ENCODE measurements at places on chromosomes 7 and 10. TPM values are rescaled to one million over a fixed set of nuclear protein-coding genes. Genes with fewer than 3 reads are reported as not detected.

DNA sequence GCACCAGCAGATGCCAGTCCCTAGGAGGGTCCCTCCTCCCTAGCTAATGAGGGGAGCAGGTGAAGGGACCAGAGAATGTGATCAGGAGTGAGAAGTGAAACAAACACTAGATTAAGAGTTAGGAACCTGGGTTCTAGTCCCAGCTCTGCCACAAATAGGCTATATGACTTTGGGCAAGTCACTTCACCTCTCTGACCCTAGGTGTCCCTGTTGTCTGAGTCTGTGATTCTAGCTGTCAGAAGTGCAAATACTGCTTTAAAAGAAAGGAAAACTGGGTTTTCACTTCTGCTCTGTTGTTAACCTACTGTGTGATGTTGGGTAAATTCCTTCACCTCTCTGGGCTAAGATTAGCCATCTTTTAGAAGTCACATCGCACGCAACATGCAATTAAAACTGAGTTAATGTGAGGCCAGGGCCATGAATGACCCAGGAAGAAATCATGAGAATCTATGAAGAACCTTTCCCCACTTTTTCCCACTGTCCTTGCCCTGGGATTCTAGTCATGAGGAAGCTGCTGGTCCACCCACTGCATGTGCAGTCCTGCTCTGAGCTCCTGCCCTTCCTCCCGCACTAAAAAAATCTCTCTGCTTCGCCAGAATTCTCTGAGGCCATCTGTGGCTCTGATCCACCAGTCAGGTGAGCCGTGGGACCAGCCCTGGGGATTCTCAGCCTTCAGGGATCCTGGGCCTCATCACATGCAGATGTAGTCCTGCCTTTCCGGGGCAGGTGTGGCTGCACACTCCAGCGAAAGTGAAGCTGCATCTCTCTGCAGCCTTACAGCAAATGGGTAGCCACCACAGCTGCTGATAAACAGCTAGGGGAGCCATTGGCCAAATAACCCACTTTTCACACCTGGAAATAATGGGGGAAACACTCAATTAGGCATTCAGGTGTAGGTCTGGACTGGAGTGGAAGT is 181.7 kb downstream of the PLXNA4 start:
- ATAC-seq: peak; percentile 29

GRCh38 chr10:29535012-29535777 is 99.6 kb downstream of the SVIL start:
- no peak for ATAC-seq

The ASAH2 gene
- 2.9 TPM for total RNA-seq

DNA sequence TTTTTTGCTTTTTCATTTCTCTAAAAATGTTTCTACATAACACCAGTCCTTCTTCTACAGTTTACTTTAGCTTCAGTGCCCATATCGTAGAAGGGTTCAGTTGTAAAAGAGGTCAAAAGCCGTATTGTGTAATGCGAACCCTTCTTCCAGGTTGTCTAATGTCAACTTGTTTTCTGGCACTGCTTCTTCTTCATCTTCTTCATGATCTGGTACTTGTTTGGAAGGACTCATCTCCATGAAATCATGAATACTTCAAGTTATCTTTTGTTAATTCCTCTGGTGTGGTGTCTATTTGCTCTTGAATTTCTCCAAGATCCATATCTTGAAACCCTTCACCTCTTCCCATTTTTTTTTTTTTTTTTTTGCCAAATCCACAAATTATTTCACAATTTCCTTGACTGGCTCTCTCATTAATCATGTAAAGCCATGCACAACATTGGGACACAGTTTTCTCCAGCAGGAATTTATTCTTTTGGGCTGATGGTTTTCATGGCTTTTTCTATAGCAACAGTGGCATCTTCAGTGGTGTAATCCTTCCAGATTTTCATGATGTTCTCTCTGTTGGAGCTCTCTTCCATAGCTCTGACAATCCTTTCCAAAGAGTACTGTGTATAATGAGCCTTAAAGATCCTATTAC is 85.1 kb downstream of the CPED1 start:
- ATAC-seq: no peak

- no peak for ATAC-seq
Observed at GRCh38 chr10:4784667-4785333, 41.2 kb upstream of the AKR1E2 start.

DNA sequence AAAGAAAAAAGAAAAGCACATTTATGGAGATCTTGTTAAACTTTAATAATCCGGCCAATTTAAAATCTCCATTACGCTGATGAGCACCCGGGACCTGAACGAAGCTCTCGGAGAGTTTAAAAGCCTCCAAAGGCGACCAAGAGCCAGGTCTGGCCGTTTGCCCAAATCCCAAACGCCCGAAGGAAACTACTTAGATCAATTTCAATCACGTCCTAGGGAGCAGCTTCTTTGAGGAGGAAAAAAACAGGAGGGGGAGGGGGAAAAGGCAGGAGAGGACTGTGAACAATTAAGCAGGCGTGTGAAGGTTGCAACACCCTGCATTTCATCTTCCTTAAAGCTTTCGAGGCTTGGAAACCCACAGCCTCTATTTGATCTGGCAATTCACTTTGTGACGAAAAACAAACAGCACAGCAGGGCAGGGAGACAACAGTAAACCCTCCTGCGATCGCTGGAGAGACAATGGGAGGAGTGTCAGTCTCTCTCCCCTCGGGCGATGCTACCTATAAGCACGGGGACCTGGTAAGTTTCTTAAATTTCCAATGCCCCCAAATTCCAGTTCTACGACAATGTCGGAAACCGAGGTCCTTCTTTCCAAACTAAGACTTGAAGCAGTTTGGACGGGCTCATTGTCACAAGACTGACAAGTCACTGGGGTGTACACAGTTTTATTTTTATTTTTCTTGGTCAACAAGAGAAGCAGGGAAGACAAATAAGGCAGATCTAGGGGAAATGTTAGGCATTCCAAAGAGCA is 1.2 kb downstream of the KLF6 start:
- no peak for ATAC-seq

The CD36 gene
- not detected for total RNA-seq

DNA sequence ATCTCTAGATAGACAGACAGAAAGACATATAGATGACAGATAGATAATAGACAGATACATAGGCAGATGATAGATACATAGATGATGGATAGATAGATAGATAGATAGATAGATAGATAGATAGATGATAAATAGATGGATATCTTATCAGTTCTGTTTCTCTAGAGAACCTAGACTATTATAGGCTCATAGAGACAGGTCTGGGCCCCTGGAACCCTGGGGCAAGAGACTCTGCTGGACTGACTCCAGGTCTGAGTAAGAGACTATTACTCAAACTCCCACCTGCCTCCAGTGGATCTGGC is 58.3 kb downstream of the FRMPD2 start:
- no peak for ATAC-seq

The MKX gene
- total RNA-seq: 0.11 TPM

The POLR3A gene
- total RNA-seq: 16.0 TPM

GRCh38 chr7:112572669-112573301 is 92.0 kb downstream of the LSMEM1 start:
- no peak for ATAC-seq

DNA sequence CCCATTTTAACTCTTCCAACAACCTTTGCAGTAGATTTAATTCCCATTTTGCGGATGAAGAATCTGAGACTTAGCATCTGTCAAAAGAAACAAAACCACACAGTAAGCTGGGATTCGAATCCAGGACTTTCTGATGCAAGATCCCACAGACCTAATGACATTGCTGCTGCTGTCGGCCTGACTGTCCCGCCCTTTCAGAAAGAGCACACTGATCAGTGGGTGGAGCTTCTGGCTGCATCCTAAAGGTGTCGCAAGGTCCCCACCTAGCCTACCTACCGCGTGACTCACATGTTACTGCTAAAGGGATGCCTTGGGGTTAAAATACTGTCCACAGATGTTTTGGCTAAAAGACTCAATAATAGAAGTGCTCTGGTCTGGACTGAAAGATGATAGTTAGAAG is 134.7 kb downstream of the EMX2 start:
- no peak for ATAC-seq

GRCh38 chr10:120827251-120827875 is 23.8 kb upstream of the WDR11 start:
- ATAC-seq: no peak

The EN2 gene
- not detected for total RNA-seq

DNA sequence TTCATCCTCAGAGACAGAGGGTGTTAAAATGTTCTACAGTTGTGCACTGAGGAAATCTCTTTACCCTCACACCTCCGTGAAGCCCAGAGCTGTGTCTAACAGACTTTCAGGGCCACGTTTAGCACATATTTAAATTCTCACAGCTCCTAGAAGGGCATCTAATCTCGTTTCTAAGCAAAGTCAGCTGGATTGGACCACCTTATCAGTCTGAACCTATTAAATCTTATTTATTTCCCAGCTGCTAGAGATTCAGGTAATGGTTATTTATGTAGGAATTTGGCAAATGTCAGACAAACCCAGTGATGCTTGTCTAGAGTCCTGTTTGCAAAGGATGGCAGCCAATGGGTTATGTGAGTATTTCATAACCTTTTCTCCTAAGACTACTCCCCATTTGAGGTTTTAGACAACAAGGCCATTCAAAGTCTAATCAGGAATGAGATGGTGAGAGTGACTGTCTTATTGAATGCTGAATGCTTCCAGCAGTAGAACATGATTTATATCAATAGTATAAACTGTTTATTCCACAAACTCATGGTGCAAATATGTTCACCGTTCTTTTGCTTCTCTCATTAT is 54.8 kb upstream of the EXOC4 start:
- ATAC-seq: no peak

DNA sequence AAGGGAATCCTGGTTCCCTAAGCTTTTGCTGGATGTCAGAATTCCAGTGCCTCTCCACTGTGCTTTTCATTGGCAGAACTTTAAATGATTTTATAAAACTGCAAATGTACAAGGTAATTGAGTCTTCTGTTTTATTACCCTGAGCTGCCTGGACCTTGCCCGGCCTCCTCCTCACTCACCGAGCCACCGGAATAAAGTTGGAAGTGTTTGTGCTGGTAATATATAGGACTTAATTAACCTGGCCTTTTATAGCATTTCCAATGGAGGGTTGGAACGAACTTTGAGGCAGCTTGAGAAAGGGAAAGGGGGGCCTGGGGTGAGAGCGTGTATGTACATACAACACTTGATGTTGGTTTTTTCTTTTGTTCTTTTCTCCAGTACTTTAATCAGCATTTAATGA is 43.4 kb downstream of the ZNF503 start:
- ATAC-seq: no peak

DNA sequence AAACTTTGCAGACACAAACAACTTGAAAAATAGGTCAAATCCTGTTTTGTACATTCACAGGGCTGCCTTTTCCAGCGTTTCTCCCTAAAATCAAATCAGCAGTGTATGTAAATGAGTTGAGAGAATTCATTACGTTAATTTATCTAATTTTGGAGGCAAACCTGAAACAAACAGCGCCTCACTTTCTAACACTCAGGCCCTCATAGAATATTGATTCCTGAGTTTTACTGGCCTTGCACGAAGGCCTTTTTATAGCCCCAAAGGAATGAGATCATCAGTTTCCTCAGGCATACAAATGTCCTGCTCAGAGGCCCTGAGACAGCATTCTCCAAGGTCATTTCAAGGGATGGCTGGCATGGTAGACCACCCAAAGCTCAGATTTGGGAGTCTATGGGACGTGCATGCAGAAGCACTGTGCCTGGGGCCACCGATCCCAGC is 131.7 kb upstream of the CHST15 start:
- no peak for ATAC-seq

GRCh38 chr10:70925377-70926225 is 37.2 kb upstream of the PCBD1 start:
- peak; percentile 75 for ATAC-seq

The UFSP1 gene
- total RNA-seq: 3.2 TPM

DNA sequence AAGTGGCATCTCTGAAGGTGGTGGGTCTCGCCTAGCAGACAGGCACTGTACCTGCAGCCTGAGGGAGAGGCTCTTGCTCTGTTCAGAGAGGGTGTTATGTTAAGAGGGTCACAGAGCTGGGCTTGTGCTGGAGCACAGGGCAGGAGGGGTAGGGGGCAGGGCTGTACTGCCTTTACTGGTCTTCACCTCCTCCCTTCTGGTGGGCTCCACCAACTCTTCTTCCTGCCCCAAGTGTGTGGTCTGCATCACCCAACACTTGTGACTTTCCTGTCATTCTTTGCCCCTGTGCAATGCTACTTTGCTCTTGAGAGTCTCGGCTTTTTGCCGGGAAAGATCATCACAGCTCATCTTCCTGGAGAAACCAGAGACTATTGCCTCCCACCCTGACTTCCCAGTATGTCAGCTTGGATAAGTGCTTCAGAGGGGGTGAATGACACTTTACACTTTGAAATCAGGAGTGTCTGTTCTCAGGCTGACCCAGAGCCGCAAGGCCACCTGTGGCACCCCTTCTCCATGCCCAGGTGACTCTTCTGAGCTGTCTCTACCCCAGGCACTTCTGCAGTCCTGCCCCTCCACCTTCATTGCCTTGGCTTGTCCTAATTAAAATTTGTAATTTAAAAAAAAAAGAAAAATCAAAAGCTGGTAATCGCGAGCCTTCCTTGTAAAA is 38.4 kb upstream of the IKZF1 start:
- no peak for ATAC-seq

DNA sequence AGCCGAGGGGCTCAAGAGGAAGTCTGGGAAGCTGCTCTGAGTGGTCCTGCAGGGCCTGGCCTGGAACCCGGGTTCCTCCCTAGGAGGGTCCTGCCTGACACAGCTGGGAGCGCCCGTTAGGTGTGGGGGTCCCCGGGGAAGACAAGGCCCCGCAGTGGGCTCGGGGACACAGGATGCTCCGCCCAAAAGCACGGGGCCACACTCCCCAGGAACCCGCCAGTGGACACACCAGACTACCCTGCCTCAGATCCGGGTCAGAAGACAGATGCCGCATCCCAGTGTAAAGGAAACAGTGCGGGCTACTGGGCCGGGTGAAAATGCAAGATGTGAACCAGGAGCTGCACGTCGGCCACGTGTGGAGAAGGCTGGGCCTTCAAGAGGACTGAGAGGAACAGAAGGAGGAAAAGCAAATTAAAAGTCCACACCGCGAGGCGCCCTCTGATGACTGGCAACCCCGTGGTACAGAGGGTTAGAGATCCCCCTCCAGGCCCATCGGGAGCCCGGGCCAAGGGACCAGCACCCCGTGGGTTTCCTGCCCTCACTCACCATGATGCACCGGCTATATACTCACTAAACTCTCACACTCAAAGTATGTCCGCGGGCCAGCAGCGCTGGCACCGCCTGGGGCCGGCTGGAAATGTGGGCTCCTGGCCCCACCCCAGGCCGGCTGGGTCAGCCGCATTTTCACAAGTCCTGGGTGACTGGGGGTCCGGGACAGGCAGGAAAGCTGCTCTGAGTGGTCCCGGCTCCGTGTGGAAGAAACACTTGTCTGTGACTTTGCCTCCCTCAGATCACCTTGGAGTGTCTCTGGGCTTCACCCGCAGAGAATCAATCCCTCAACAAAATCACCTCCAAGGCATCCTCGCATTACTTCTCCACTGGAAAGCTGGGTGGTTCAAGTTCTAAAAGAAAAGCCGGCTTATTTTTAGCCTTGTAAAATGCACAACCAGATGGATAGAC is 6.1 kb downstream of the STK32C start:
- ATAC-seq: no peak

DNA sequence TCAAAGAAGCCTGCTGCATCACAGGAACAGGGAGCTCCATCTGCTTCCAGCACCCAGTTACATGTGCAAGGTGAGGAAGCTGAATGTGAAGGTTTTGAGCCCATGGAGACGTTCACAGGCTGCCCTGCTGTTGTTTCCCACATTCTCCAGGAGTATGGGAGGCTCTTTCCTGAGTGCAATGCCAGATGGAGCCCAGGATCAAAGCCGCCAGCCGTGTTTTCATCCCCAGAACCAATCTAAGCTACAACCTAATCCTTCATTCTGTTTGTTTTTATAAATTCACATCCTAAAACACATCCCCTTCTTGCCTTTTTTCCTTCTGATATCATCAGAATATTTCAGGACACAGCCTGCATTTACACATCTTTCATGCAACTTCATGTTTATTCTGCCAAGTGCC is 98.9 kb upstream of the PRR15 start:
- ATAC-seq: no peak

All from activated T-helper 17 cell treated with anti-CD3 and anti-CD28 coated beads, Interleukin-2, amount 50 U/mL, for 72 hours (primary cell).